A549 treated with AZD2906 at 1 μM for 4 hours (cell line): ENCODE measurements at places on chromosomes 11 and 22. TPM values are rescaled to one million over a fixed set of nuclear protein-coding genes. Genes with fewer than 3 reads are reported as not detected.

Gene APOA5
- 0.11 TPM in 1 of 5 replicates, not detected in the others for total RNA-seq

Gene PDGFD
- total RNA-seq: 5.9 to 8.1 TPM (median 6.7 TPM) in 5 replicates

Gene OR2AG2
- 0.06 to 0.11 TPM in 2 of 5 replicates, not detected in the others for total RNA-seq

Gene MS4A14
- total RNA-seq: not detected in 5 replicates
